ENCODE measurements at places on chromosomes 2 and 18.

GRCh38 chr18:61822879-61823278, 69.9 kb downstream of the RNF152 start:
- no peak for DNase-seq

DNA sequence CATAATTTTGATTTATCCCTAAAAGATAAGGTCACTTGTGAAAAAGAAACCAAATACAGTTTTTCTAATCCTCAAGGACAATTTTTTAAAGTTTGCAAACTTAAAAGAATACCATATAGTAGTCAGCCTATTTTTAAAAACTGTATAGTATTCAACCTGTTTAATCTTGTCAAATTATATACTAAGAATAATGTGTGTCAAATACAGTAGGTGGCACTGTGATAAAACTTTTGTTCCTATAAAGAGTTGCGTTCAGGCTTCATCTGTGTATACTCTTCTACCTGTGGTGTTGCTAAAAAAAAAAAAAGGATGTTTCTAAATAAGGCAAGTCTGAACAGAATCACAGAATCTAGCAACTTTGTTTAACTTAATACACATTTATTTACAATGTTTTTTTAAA, 68.6 kb downstream of the CCDC138 start:
- no peak for DNase-seq

DNA sequence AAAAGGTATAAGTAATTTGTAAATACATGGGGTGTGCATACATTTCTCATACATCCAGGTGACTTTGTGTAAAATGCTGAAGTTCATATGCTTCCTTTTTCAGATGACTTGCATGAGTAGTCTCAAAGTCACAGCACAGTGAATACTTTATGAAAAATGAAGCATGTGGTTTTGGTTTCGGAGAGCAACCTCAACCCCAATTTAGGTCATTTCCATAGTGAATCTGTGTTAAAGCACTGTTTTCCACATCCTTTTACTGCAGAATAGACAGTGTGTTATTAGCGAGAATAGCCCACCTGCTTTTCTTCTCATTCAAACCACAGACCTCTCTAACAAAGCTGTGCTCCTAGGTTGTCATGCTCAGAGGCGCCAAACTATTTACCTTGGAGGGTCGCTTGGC, 204.4 kb upstream of the RASGRP3 start:
- DNase-seq: no peak

- DNase-seq: peak; percentile 66
Observed at GRCh38 chr2:173402405-173402974, 47.8 kb downstream of the CDCA7 start.

- DNase-seq: no peak
Observed at GRCh38 chr2:15912203-15912602, 28.1 kb upstream of the MYCN start.

DNA sequence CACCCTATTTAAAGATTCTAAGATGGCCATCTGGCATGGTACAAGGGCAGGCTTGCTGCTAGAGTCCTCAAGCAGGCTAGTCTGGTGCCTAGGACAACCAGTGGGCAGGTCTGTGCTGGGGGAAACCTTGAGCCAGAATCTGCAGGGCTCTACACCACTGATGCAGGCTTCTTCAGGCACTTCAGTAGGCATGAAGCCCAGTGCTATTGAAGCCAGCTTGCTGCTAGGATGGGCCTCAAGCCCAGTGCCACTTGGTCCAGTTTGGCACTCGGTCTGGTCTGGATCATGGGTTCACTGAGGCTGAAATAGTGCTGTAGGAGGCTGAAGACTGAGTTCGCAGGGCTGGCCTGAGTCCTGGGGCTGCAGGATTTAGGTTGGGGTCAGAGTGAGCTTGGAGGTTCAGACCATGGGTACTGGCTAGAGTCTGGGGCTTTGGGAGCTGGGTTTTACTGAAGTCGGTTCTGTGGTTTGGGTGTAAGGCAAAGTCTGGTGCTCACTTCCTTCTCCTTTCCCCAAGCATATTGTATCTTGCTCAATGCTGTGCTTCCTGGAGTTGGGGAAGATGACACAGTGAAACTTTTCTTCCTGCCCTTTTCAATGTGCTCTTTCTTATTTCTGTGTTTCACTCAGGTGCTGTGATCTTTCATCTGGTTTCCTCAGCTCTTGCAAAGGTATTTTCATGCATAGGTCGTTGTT, 41.2 kb downstream of the SP100 start:
- DNase-seq: no peak

- DNase-seq: no peak
Observed at GRCh38 chr2:232368311-232368731, 10.2 kb upstream of the ALPP start.

- no peak for DNase-seq
Observed at GRCh38 chr2:3324404-3325281, 53.0 kb downstream of the EIPR1 start.

DNA sequence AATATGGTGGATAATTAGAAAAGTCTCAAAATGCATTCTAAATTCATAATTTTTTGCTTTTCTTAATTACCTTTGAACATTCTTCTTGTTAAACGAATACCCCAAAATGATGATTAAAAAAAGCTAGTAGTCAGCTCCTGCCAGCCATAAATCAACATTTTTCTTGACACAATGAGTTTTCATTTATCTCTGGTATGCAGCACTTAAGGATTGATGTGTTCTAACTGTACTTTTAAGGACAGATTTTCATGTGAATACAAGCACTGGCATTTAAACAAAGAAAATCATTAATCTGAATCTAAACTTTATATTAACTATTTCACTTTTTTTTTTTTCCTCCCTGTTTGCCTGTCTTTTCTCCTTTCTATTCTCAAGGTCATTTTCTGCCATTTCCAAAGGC, 976.8 kb downstream of the TMEM182 start:
- DNase-seq: no peak

DNA sequence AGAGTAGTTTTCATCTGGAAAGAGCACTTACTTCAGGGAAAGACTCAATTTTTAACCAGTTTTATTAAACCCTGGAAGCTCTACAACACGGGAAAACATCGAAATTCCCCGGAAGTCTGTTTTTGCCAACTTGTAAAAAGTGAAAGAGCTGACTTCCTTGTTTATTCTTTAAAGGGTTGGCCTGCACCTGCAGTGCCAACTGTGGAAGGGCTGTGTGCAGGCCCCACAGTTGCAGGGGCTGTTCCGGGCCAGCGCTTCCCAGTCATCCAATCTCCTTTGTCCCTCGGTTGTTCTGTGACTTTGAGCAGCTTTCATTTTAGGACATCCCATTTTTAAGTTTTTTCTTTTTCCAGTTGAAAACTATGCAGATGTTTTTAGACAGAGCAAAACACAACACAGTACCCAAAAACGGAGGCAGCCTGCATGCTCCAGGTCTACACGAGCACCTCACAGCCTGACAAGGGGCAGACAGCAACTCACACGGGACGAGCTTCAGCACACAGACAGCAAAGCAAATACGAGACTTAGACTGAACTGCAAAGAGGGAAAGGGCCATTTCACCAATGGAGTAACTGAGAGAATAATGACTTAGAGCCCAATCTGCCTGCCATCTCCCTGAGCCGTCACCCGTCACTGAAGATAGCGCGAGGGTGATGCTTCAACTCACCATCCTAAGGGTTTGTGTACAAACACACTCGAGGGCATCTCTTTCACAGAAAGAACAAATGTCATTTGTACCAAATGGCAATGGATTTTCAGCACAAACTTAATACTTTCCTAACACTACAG, 70.6 kb downstream of the EMILIN2 start:
- no peak for DNase-seq

GRCh38 chr2:168913495-168913894, 12.4 kb downstream of the G6PC2 start:
- DNase-seq: no peak

- DNase-seq: no peak
Observed at GRCh38 chr2:156311976-156312375, 20.5 kb downstream of the NR4A2 start.
